ENCODE measurements at places on chromosomes 4 and X.

DNA sequence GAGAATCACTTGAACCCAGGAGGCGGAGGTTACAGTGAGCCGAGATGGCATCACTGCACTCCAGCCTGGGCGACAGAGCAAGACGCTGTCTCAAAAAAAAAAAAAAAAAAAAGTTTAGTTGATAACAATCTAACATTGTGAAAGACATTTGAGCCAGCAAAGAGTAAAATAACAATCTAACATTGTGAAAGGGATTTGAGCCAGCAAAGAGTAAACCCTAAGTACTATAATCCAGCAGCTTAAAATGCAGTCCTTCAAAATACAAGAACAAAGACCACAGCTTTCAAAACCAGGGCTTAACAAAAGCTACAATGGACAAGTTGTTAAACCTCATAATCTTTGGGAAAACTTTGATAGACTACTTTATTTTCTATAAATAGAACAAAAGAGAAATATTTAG is 16.9 kb downstream of the MFAP3L start:
- DNase-seq = no peak

DNA sequence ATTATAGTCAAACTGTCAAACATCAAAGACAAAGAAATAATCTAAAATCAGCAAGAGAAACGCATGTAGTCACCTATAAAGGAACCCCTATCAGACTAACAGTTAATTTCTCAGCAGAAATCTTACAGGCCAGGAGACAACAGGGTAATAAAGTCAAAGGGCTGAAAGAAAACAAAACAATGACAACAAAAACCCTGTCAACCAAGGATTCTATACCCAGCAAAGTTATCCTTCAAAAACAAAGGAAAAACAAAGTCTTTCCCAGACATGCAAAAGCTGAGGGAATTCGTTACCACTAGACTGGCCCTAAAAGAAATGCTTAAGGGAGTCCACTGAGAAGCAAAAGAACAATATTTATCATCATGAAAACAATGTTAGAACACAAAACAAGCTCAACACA is 22.1 kb downstream of the TMEM154 start:
- DNase-seq = no peak

GRCh38 chr4:98482847-98483806 is 175.3 kb downstream of the TSPAN5 start:
- DNase-seq = no peak

DNA sequence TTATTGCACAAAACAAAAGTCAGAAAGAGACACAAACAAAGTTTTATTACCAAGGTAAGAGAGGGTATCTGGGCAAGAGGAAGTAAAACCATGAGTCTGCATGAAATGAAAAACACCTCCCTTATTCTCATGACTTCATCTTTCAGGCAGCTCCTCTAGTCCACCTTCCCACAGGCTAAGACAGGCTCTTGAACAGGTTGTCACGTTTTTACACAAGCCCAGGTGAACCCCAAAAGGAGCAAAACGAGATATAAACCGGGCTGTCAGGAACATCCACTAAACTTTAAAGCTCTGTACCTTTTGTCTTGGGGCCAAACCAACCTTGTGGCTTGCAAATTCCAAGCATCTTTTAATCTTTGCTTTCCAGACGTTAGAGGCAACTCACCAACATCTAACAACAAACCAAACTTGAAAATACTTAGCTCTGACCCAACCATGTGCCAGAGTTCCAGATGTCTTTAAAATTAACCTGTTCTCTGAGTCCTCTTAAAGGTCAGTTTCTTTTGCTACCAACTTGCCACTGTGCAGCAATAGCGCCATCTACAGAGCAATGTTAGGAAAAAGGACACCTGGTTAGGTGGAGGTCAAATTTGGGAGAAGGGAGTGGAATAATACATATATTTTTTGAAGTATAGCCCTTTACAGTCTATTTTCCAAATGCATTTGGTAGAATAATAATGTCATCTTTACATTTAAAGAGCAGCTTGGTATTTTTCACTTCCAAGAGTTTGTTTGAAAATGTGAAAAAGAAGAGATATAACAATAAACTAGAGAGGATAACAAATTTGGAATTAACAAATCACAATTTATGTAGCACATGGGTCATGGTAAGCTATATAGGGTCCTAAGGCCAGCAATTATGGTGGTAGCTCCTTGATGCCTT is 73.1 kb downstream of the QRFPR start:
- no peak for DNase-seq

GRCh38 chr4:84632092-84632491 is 49.2 kb downstream of the CDS1 start:
- no peak for DNase-seq

DNA sequence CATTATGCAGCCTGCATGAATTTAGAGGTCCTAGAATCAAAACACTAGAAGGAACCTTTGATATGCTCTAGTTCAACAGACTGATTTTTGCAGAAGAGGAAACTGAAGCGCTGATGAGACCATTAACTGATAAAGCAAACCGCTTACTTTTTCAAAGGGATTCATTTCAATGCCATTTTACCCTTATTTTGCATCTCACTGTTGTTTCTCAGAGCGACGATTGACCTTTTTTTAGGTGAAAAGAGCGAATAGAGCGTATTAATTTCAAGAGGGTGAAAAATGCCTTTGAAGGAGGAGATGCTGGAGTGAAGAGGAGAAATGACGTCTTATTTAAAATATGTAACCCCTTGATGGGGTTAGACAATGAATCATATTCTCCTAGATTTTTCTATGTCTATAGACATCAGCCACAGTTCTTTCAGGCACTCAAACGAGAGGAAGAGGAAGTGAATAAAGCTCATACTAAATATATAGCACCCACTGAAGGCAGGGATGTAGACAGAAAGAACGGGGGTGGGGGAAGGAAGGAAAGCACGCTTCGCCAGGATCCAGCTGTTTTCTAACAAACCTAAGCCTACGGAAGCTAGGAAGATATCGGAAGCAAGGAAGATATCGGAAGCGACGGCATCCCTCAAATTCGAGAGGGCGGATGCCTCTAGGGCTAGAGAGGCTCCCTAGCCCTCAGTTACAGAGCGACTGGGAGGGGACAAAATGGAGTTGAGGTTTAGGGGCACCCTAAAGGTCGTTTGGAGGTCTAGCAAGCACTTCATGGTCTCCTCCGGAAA is 848 bp downstream of the ACSL4 start:
- DNase-seq = no peak

DNA sequence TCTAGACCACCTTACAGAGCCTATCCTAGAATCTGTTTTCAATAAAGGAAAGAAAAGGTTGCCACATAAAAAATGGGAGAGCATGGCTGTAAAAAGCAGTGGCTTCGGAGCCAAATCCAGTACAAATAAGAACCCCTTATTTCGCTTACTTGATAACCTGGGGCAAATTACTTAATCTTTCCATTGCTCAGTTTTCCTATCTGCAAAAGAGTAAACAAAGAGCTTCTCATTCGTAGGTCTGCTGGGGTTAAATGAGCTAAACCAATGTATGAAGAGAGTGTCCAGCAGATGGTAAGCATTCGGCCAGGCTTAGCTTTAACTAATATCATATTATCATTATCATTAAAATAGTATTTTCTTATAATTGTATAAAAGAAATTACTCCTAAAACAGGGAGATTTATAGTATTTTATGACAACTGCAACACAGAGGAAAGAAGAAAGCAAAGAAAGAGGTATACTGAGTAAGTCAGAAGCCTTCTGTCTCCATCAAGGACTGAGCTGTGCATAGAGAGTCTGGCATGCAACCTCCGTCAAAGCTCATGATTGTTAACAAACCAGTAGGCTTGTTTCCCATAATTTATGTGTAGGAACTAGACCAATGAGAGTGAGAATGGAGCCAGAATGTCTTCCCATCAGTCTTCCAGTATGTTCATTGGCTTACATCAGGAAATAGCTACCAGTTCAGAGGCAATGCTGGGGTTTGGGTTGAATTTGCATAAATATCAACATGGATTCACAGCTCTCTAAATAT is 364.9 kb downstream of the UNC5C start:
- DNase-seq = no peak

DNA sequence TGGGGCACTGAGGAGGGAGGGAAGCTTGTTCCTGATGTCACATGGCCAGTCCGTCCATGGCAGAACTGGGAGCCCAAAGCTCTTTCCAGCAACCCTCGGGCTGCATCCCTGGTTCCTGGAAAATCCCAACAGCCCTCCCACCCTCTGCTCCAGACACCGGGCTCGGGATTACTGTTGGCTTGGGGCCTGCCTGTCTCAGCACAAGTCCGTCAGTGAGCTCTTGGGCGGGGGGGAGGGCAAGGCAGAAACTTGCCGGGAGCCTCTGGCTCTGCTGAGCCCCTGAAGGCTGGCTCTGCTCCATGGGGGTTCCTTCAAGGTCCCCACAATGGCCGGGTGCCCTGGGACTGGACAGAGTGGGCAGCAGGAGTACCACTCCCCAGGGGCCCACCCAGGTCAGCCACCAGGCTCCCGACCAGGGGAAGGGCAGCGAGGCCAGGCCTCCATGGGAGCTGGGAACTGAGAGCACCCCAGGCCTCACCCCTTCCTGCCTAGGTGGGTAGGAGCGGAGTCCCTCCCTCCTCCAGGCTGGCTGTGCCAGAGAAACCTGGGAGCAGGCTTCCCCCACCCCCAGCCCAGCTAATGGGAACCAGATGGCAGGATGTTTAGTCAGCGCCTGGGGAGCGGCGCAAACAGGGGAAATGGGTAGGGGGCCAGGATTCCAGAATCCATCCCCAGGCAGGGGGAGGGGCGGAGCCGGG is 6.4 kb upstream of the HAUS7 start:
- no peak for DNase-seq

DNA sequence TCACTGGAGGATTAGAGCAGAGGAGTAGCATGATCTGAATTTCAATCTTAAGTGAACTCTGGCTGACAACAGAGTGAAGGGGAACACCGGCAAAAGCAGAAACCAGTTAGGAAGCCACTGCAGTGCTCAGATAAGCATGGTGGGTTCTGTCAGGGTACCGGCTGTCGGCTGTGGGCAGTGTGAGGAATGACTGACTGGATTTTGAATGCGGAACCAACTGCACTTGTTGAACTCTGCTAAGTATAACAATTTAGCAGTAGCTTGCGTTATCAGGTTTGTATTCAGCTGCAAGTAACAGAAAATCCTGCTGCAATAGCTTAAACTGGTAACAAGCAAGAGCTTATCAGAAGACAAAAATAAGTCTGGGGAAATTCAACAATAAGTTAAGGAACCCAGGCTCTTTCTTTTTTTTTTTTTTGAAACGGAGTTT is 5.2 kb downstream of the HTT start:
- no peak for DNase-seq

GRCh38 chr4:149584722-149585121 is 230.9 kb downstream of the IQCM start:
- DNase-seq = no peak

GRCh38 chr4:8281519-8282133 is 12.1 kb downstream of the HTRA3 start:
- DNase-seq = no peak

- DNase-seq = no peak
Measured at GRCh38 chr4:183200453-183200852, 101.4 kb downstream of the WWC2 start.

GRCh38 chr4:112423591-112423990 is 92.4 kb downstream of the NEUROG2 start:
- no peak for DNase-seq

- no peak for DNase-seq
Measured at GRCh38 chrX:30538271-30538670, 39.3 kb downstream of the TASL start.

GRCh38 chr4:87541521-87541920 is 12.3 kb upstream of the SPARCL1 start:
- no peak for DNase-seq

- DNase-seq = no peak
Measured at GRCh38 chrX:38726612-38727011, 74.6 kb upstream of the MID1IP1 start.

GRCh38 chrX:87744391-87744790 is 226.8 kb downstream of the KLHL4 start:
- DNase-seq = no peak

- DNase-seq = no peak
Measured at GRCh38 chr4:40228497-40229365, 31.9 kb downstream of the RHOH start.

DNA sequence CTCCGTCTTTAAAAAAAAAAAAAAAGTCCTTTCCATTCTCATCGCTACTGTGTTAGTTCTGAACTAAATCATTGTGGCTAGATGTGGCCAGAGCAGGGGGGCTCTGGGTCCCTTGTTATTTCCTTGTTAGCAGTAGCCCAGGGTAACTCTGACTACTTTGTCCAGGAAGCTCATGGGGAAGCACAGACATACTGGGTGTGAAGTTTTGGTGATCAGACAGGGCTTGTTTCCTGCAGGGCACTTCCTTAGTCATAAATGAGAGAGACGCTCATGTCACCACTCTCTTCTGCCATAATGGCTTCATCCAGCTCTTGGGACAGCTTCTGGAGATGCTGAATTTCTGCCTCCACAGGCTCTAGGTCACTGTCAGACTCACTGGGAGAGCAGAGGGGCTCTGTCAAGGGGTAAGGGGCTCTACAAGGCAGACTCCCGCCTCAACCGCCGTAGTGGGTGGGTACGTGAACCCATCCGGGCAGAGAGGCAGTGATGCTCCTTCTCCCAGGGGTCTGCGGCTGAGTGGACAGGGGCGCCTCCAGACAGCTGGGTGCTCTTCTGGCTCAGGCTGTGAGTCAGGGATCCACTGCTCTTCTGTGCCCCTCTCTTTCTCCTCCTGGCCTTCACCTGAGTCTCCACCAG is 12.9 kb downstream of the STIM2 start:
- no peak for DNase-seq

GRCh38 chrX:154355094-154355775 is 19.2 kb downstream of the FLNA start:
- no peak for DNase-seq

DNA sequence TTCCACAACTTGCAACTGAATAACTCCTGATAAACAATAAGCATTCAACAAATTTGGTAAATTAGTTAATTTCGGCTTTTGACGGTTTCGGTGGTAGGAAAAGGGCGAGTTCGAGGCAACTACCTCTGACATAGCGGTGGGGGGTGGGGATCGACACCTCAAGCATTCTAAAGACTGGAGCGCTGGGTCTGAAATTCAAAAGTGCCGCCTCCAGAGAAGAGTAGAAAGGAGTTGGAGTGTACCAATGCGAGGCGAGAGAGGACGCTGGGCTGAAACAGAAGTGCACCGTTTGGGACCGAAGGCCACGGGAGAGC is 725 bp downstream of the SMC1A start:
- DNase-seq = no peak

- DNase-seq = no peak
Measured at GRCh38 chr4:145613566-145614232, 5.5 kb upstream of the MMAA start.

DNA sequence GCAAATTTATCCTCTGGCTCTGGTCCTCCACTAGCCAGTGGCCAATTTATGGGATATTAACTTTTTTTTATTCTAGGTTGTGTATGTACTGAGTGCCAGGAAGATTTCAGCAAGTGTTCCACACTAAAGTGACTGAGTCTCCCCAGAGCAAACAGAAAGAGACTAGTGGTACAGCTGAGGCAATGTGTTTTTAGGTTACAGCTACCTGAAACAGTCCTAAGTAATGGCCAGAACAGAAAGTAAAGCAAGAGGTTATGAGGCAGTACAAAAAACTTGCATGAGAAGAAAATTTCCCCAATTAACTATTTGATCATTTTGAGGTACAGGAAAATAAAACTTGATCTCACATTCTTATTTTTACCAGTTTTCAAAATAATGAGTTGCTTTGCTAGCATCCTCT is 31.2 kb downstream of the PRDM8 start:
- no peak for DNase-seq

GRCh38 chr4:170259631-170260153 is 169.9 kb upstream of the AADAT start:
- no peak for DNase-seq

Data from D721Med (cell line).